HS-27A (cell line): ENCODE measurements at places on chromosomes 5 and 9.

DNA sequence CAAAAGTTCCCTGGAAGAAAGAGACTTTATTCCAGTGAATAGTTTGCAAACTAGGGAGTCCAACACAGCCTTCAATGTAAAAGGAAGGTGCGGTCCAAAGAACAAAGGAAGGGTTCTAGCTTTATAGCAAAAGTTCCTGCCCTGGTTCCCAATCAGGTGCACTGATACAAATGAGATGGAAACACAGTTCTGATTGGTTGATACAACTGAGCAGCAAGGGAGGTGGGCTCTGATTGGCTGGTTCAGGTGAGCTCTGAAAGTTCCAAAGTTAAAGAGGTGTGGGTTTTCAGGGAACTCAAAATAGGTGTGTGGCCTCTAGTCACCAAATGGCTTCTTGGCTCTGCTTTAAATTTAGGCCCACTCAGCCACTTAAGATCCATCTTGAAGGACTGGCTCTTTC lies 43.1 kb downstream of the P4HA2 start:
- no peak for DNase-seq

DNA sequence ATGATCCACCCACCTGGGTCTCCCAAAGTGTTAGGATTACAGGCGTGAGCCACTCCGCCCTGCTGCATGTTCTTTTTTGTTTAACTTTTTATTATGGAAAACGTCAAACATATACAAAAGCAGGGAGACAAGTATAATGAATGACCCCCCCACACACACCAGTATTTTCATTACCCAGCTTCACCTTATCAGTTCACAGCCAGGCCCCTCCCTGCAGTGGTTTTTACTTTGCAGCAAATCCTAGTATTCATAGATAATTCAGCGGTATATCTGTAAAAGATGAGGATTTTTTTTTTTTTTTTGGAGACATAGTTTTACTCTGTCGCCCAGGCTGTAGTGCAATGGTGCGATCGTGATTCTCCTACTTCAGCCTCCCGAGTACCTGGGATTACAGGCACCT lies 2.3 kb downstream of the POMT1 start:
- DNase-seq, result no peak

GRCh38 chr9:5478206-5478605 lies 27.9 kb downstream of the CD274 start:
- no peak for DNase-seq

- DNase-seq, result no peak
Measured at GRCh38 chr5:3656803-3657202, 61.2 kb downstream of the IRX1 start.

- no peak for DNase-seq
Measured at GRCh38 chr5:93289942-93290341, 291.1 kb downstream of the NR2F1-AS1 start.

DNA sequence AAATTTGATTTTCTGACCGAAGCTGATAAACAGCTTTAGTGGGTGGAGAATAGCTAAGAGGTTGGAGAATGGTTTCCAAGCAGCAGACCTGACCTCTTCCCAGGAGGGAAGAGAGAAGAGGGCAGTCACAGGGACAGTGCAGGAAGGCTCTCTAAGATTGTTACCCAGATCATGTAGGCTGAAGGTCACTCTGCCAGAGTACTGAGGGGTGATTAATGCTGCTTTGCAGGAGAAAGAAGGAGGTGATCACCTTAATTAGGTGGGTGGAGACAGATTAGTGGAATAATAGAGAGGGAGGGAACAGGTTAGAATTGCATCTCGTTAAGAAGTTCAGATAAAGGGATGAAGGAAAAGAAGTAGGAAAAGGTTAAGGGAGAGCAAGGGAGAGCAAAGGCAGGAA lies 440.5 kb downstream of the BRINP1 start:
- no peak for DNase-seq

DNA sequence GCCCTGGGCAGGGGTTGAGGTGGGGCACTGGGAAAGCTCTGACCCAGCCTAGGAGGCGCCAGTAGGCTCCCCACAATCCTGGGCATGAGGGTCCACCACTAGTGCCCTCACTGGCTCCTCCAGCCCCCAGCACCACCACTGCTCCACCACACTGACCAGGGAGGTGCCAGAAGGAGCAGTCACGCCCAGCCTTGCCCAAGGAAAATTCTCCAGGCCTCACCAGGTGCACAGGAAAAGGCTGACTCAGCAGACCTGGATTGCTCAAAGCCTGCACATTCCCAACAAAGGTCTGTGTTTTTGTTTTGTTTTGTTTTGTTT lies 62.9 kb downstream of the ZNF354C start:
- no peak for DNase-seq

DNA sequence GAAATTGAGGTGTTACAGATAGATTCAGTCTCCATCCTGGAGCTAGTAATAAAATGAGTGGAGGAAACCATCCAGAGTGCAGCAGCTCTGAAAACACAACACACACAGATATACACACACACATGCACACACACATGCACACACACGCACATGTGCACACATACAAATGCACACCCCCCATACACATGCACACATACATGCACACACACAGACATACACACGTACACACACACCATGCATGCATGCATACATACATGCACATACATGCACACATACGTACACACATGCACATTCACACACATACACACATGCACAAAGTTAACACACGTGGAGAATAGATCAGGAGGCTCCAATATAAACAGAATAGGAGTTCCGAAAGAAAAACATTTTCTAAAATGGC lies 21.0 kb upstream of the OBP2B start:
- no peak for DNase-seq

GRCh38 chr9:88653911-88654310 lies 118.9 kb downstream of the NXNL2 start:
- no peak for DNase-seq

- no peak for DNase-seq
Measured at GRCh38 chr5:59893429-59894227, at the start of gene PDE4D. Gene PDE4D, minus strand, starts transcription at chr5:59893726.

DNA sequence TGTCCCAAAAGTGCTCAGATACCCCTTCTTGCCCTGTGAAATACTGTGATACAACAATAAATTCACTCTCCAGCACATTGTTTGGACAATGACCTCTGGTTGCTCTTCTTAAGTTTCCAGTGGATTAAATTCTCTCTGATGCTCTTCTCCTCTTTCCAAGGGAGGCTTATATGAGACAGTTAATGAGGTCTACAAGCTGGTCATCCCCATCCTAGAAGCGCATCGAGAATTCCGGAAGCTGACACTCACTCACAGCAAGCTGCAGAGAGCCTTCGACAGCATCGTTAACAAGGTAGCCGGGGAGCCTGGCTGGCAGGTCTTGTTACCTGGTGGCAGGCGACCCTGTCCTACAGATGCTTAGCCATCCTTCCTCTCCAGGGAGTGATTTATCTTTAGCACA lies 226.5 kb downstream of the DOCK8 start:
- DNase-seq, result no peak

- no peak for DNase-seq
Measured at GRCh38 chr5:98941131-98941883, 12.5 kb upstream of the CHD1 start.

DNA sequence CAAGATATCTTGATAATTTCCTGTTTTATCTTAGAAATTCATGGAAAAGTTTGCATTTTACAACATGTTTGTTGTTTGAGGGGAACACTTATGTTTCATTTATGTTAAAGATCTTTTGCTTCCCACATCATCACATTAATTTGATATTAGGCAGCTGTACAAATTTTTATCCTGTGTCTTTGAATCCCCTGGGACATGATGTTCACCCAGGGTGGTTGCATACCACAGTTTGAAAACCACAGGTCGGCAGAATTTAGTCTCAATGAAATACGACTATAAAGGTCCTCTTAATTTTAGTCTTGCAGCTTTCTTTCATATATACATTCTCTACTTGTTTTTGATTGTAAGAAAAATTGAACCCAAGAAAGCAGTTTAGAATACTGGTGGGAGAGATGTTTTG lies 3.7 kb downstream of the NAA35 start:
- no peak for DNase-seq

DNA sequence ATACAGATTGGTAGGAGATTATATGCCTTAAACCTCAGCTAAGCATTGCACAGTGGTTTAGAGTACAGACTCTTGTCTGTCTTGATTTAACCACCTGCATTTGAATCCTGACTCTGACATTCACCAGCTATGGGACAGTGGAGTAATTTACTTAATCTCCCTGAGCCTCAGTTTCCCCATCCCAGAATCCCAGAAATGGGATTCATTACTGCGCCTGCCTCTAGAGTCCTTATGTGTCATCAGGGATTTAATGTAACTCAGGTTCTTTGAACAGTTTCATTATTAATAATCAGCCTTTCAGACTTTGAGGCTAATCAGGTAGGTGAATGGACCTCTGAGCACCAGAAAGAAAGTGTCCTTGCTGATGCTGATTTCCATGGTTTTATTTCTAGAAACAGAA lies 149.1 kb downstream of the SMARCA2 start:
- DNase-seq, result no peak

DNA sequence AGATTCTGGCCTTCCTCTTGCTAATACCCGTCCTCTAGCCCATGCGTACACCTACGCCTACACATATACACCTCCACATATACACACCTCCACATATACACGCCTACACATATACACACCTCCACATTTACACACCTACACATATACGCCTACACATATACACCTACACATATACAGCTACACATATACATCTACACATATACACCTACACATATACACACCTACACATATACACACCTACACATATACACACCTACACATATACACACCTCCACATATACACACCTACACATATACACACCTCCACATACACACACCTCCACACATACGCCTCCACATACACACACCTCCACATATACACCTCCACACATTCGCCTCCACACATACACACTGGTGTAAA lies 27.2 kb downstream of the AK3 start:
- DNase-seq, result no peak

GRCh38 chr9:2299843-2300205 lies 284.7 kb downstream of the SMARCA2 start:
- no peak for DNase-seq

- no peak for DNase-seq
Measured at GRCh38 chr5:135723491-135723890, 111.0 kb upstream of the SLC25A48 start.

- DNase-seq, result no peak
Measured at GRCh38 chr9:24620741-24621140, 75.0 kb upstream of the IZUMO3 start.

DNA sequence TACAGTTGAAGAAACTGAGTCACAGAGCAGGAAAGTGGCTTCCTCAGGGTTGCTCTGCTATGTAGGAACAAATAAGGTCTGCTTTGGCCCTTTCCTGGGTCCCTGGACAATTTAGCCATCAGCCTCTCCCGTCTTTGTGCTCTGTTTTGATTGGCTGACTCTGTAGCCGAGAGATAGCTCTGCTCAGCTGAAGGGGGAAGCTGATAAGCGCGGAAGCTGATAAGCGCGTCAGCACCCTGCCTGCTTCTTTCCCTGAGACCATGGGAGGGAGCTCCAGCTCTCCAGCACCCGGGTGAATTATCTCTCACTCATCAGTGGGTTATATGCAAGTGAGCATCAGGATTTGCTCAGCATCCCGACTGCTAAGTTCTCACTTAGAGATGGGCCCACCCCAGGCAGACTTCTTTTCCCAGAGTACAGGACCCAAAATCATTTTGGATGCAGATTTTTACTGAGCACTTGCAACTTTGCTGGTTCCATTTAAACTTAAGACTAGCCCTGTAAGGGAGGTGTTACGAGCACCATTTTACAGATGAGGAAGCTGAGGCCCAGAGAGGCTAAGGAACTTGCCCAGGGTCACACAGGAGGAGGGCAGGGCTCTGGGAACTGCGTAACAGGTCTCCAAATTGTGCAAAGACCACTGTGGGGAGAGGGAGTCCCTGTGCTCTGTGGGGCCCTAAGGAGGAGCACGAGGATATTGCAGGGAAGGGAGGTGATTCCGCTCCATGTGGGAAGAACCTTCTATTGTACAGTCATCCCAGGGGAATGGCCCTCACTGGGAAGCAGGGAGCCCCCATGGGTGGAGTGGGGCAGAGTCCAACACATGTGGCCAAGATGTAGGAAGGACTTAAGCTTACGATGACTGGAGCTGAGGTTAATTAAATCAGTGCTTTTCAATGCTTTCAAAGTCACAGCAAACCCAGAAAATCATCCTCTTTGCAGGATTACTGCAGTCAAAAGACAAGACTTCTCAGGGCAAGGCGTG lies 83.7 kb upstream of the ORM1 start:
- no peak for DNase-seq

GRCh38 chr5:66643387-66643786 lies 47.2 kb downstream of the MAST4 start:
- no peak for DNase-seq

DNA sequence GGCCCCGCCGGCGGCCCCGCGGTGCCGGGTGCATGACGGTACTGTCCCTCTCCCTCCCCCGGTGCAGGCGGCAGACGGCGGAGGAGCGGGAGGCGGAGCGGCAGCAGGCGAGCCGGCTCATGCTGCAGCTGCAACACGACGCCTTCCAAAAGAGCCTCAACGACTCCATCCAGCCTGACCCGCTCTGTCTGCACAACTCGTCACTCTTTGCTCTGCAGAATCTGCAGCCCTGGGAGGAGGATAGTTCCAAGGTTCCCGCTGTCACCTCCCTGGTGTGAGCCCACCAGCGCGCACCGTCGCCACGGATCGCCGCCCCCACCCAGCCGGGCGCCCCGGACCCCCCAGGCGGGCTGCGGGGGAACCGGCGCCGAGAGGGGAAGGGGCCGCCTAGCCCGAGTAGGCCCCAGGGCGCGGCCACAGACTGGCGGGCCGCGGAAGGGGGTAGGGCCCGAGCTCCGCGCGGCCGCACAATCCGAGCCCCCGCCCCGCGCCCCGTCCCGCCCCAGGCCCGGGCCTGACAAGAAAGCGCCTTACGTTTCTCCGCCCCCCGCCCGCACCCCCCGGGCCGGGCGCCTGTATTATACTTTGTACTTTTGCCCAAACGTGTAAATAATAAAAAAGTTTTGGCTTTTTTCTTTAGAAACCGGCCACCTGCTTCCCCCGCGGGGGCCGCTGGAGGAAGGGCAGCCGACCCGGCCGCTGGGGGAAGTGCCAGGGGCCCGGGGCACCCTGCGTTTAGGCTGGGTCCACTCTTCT lies 2.5 kb downstream of the TLX3 start:
- no peak for DNase-seq
